ENCODE measurements at places on chromosomes 2 and 18.

- DNase-seq = no peak
Observed at GRCh38 chr2:102401456-102401855, 21.5 kb upstream of the IL18RAP start.

- DNase-seq = no peak
Observed at GRCh38 chr2:54898456-54899226, 151.6 kb downstream of the RTN4 start.

DNA sequence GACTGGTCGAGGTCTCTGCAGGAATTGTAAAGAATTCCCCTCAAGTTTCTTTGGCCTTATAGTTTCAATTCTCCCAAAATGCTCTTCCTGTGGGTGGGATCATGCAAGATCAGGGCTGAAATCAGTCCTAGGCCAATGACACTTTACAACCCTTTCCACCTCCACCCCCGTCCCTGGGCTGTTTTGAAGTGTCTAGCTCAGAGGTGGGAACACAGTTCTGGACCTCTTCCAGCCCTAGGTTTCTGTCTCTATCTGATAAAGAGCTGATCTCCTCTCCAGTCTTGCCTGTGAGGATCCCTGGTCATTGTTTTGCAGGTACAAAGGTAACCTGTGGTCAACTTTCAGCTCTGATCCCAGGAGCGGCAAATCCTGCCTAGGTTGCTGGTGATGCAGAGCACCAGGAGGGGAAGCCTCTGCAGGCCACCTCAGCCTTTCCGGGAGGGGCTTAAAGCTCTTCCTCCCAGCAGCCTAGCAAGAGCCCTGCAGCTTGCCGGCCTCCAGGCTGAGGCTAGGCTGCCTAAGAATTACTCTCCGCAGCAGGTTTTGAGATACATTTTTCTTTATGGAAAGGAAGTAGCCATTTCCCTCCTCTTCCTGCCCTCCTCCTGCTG is 69.8 kb upstream of the WIPF1 start:
- DNase-seq = no peak

GRCh38 chr2:232236200-232236599 is 142.4 kb upstream of the ALPP start:
- DNase-seq = no peak

GRCh38 chr18:51578406-51578980 is 381.0 kb upstream of the MEX3C start:
- DNase-seq = no peak

GRCh38 chr2:235595422-235596010 is 101.7 kb downstream of the AGAP1 start:
- peak; percentile 60 for DNase-seq

DNA sequence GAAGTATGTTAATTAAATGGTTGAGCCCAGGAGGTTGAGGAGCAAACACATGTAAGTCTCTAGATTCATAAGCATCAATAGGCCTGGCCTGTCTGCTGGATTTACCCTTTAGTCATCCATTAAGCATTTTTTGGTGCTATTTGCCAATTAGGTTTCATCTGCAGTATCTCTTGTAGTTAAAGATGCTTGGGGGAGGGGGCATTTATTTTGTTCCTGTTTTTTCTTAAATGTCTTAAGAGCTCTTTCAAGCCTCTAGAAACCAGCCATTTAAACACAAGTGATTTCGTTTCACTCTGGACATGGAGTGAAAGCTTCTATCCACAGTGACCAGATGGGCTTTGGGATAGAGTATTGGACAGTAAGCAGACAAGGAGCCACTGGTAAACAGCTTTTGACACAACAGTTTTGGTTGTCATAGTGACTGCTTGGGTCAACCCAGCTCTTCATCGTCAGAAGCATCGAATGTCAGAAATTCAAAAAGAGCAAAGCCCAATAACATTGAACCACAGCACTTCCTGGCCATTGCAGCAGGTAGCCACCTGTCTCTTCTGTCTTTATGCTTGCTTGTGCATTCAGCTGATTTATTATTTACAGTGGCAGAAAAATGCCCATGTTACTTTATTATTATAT is 4.9 kb downstream of the QPCT start:
- no peak for DNase-seq

DNA sequence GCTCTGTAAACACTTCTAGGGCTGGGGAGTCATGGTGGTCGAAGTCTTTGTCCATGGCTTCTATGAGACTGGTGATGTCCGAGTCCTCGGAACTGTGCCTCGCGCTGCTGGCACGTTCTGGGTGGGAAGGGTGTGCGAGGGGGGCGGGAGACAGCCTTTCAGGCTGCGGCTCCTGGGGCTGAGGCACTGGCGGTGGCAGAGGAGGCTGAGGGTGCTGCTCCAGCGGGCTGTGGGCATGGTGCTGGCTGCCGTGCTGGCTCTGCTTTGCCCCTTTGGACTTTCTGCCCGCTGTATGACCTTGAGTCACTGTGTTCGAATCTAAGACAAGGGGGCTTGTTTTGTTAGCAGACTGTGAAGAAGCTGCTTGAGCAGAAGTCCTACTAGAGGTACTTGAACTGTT is 79.0 kb downstream of the ZAP70 start:
- no peak for DNase-seq

DNA sequence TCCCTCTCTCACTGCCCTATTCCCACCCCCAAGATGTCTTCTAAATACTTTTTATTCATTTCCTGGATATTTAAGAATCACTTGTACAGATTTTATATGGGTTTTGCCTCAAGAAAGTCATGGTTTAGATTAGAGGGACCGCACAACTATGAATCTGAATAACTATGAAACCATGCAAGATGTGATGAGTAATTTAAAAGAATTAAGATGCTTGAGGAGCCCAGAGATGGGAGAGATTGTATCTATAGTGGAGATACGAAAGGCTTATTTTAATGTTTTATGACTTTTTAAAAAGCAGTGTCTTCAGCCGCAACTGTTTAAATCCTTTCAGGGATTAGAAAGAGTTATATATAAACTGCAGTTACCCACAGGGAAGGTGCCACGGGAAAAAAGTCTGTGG is 324.1 kb downstream of the LPIN1 start:
- no peak for DNase-seq

DNA sequence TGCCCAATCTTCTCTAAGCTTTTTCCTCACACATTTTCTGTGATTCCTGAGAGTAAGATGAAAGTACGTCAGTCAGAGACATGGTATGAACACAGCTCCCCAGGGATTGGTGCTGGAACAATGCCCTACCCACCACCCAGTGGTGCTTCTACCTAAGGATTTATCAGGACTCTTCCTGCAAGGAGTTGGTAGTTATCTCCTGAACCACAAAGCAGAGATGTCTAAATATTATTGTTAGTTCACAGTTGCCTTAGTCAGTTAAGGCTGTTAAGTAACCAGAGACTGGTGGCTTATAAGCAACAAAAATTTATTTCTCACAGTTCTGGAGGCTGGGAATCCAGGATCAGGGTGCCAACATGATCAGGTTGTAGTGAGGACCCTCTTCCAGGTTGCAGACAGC is 60.3 kb upstream of the CCDC85A start:
- no peak for DNase-seq

DNA sequence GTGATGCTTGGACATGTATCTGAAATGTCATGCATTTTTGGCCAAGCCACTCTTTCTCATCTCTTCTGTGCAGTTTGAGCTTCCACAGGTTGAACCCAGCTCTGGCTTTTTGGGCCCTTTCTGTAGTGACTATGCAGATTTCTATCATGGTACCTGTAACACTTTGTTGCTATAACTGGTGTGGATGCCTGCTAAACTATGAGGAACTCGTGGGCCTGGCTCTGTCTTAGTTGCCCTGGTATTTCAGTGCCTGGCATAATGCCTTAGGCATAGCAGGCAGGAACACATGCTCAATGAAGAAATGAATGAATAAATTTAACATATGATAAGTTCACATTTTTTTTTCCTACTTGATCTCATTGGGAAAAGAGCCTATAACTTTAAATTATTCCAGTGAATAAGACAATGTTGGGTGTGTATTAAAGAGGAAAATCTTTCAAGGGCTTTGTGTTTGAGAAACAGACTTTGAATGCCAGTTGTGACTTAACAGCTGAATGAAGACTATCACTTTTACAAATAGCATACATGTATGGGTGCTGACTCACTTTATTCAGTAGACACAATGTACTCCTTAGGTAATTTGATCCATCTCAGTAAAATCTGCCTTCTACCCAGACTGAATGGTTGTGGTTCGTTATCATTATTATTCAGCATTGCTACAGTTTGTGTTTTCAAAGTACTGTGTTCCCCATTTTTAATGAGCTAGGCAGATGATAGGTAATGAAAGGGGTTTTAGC is 86.4 kb upstream of the MAP4K3 start:
- DNase-seq = peak; percentile 69

GRCh38 chr2:196195302-196195701 is 23.9 kb upstream of the STK17B start:
- no peak for DNase-seq

GRCh38 chr2:74002505-74003421 is 18.1 kb downstream of the TET3 start:
- peak; percentile 68 for DNase-seq

GRCh38 chr2:45978302-45978859 is 318.8 kb upstream of the EPAS1 start:
- DNase-seq = no peak

DNA sequence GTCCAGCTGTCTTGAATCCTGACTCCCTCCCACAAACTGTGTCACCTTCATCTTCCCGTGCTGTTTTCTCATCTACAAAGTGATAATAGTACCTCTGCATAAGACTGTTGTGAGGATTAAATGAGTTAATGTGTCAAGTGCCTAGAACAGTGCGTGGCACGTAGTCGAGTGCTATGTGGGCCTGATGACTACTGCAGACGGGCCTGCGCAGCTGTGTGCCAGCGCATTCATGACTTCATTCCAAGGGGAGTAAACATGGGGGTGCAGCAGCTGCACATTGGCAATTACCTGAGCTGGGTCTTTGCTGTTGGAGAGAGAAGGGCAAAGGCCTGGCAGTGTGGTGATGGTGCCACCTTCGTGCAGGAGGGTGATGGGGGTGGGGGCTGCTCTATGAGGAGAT is 5.0 kb downstream of the TEX44 start:
- DNase-seq = no peak

GRCh38 chr2:215998636-215999035 is 14.7 kb downstream of the MREG start:
- DNase-seq = no peak

DNA sequence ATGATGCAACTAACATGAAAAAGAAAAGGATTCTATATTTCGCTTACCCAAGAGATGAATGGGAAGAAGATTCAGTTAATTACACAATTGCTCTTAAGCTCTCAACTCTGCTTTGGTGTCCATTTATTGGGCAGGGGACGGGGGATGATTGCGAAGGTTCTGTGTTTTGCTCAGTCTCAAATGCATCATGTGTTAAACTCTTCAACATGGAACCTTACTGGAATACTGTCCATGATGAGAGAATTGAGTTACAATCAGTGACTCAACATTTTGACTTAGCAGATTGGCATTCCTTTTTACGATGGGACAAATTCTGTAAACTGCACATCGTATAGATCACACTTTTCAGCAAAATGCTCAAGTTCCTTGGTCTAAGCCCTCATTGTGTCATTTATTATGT is 135.6 kb downstream of the RBMS1 start:
- DNase-seq = no peak

DNA sequence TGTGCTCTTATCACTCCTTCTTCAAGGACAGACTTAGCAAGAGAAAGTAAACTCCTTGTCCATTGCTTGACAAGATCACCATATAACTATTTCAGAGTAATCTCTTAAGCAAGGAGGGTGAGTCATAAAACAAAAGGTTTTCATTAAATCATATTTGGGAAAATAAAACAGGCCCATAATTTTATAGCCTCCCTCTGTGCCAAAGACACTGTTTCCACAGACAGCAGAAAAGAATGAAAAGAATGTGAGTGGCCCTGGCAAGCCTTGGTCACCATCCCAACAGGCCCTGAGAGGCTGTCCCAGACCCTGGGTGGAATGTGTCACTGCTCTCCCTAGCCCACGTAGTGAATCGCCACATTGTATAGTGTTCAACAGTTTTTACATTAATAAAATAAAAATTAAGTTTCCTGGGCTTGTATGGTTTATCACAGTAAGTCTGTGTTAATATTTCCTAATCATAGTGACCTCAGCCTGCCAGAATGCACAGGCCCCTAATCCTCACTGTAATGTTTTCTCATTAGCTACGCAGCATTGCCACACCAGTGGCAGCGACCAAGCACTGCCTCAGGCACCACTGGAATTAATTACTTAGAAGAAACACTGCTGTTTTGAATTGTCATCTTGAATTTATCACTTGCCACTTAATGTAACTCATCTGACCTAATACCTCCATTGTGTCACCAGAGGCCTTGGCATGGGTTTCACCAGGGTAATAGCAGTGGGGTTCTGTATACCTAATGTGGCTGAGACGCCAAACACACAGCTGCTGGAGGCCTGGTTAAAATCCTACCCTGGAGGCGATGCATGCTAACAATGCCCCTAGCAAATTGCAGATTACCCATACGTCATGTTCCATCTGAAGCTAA is 401.9 kb downstream of the LNPK start:
- DNase-seq = peak; percentile 18

- DNase-seq = no peak
Observed at GRCh38 chr18:9091066-9091476, 11.4 kb upstream of the NDUFV2 start.

Measured in stromal cell of bone marrow (primary cell).